Stimulated activated CD4-positive, alpha-beta T cell treated with anti-CD3 and anti-CD28 coated beads, Interleukin-12 subunit alpha, Interleukin-12 subunit beta, amount 100 ng/mL, for 48 hours (primary cell): ENCODE measurements at places on chromosomes 4 and X.

DNA sequence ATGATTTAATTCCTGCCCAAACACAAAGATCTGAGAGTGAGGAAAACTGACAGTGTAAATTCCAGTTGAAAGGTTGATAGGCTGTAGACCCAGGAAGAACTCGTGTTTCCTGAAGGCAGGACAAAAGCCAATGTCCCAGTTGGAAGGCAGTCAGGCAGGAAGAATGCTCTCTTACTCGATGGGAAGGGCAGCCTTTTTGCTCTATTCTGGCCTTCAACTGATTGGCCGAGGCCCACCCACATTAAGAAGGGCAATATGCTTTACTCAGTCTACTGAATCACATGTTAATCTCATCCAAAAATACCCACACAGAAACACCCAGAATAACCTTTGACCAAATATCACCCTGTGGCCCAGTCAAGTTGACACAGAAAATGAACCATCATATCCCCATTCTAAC is 45.3 kb upstream of the SOD3 start:
- DNase-seq: no peak

- no peak for DNase-seq
Observed at GRCh38 chr4:11480683-11481082, 52.0 kb upstream of the HS3ST1 start.

GRCh38 chr4:6308899-6309643 is 39.4 kb downstream of the WFS1 start:
- no peak for DNase-seq

DNA sequence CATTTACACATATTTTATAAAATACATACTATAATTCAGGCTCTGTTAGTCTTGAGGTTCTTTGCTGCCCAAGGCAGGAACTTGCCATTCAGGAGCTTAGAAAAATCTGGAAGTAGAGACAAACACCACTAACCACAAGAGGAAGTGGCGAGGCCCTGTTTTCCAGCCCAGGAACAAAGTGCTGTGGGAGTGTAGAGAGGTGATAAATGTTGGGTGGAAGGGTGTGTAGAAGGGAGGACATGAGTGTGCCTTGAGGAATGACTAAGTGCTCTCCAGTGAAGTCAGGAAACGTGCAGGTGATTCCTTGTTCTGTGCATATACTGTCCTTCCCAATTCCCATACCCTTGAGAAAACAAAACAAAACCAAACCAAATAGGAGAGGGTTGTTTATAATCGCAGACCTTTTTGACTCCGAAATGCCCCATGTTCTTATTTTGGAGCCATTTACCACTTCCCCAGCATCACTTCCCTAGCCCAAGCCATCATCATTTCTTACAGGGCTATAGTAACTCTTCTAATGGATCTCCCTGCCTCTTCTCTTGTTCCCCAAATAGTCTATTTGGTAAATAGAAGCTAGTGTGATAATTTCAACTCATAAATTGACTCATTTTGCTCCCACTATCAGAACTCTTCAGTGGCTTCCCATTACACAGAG is 83.2 kb downstream of the GPAT3 start:
- DNase-seq: no peak

- no peak for DNase-seq
Observed at GRCh38 chr4:184364100-184364921, 110.0 kb downstream of the IRF2 start.

- no peak for DNase-seq
Observed at GRCh38 chr4:72909461-72909860, 160.1 kb downstream of the COX18 start.

DNA sequence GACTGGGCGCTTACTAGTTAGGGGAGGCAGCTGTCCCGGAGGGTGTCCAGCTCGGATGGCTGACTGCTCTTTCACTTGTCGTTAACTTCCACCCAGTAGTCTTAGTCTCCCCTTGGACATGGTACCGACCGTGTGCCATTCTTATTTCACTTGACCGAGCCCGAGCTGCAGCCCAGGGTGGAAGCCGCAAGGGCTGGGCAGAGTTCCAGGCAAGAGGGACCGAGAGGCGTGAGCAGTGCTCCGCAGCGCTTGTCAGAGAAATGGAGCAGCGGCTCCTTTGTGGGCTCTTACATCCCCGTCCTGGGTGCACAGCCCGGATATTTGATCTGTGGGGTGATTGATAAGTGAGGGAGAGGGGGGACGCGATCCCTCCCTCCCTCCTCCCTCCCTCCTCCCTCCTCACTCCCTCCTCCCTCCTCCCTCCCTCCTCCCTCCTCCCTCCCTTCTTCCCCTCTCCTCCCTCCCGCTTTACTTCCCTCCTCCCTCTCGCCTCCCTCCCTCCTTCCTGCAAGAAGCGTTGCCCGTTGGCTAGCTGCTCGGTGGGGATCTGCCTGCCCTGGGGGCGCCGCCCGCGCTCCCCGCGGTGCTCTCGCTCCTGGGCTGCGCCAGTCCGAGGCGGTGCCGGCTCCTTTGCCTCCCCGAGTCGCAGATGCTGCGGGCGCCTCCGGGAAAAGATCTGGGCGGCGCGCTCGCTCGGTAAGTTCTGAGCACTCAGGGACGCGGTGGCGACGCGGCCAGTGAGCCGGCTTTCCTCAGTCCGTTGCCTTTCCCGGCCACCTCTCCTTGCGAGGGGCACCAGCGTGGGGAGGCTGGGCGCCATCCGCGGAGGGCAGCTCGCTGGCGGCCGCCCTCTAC is at the start of gene SLITRK2:
Gene SLITRK2, plus strand, starts transcription at position 499 of the 855 bp plus-strand sequence. CDS start 4,597 bp downstream, outside the sequence.
- DNase-seq: no peak

DNA sequence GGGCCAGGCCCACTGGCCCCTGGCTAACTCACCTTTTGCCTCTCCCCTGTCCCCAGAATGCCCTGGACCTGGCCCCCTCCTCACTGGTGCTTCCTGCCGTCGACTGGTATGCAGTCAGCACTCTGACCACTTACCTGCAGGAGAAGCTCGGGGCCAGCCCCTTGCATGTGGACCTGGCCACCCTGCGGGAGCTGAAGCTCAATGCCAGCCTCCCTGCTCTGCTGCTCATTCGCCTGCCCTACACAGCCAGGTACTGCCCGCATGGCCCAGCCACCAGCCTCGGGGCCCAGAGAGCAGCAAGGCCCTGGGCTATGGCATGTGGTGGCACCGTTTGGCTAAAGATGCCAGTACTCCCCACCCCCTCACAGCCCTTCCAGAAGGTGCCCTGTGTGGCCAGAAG is 3.7 kb downstream of the ATP6AP1 start:
- no peak for DNase-seq

DNA sequence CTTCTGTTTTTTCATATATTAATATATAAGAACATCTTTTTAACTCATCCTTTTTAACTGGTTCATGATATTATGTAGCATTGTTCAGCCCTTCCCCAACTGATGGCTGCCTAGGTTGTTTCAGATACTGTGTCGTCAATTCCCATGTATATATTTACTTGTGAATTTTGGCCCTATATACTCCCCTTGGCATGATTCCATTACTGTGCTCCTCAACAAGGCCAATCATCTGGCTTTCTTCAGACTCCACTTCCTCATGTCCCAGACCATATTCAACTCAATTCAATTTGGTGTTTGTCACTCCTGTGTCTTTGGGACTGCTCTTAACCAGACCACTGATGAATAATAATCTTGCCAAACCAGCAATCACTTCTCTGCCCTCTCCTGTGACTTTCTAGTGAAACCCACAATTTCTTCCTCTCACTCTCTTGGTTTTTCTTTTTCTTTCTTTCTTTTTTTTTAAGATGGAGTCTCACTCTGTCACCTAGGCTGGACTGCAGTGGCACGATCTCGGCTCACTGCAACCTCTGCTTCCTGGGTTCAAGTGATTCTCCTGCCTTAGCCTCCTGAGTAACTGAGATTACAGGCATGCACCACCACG is 2.7 kb upstream of the WDR45 start:
- no peak for DNase-seq

DNA sequence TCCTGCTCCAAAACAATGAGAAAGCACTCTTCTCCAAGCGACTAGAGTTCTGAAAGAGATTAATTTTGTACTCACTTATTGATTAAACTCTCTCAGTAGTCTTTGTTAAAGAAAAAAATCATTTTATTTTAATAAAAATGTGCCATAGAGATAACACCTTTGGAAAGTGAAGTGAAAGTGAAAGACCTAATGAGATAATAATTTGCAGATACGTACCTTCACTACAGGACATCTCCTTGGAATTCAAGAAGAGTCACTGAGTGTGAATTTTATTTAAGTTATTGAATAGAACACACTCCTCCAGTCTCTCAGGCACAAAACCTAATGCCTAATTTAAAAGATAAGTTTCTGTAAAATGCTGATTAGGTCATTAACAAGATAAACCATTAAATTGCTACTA is 1070.6 kb upstream of the GRID2 start:
- no peak for DNase-seq

DNA sequence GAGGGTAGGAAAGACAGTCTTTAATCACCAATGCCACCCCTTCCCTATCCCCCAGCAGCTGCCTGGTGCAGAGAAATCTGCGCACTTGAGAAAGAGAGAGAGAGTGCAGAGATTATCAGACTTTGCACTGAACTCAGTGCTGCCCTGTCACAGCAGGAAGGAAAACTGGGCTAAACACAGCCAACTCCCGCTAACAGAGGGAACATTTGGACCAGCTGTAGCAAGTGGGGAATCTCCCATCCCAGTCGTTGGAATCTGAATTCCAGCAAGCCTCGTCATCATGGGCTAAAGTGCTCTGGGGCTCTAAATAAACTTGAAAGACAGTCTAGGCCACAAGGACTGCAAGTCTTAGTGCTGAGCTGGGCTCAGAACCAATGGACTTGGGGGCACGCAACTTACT is 168.7 kb downstream of the DLG3 start:
- no peak for DNase-seq

- no peak for DNase-seq
Observed at GRCh38 chr4:154946113-154946512, 165.0 kb downstream of the RBM46 start.

DNA sequence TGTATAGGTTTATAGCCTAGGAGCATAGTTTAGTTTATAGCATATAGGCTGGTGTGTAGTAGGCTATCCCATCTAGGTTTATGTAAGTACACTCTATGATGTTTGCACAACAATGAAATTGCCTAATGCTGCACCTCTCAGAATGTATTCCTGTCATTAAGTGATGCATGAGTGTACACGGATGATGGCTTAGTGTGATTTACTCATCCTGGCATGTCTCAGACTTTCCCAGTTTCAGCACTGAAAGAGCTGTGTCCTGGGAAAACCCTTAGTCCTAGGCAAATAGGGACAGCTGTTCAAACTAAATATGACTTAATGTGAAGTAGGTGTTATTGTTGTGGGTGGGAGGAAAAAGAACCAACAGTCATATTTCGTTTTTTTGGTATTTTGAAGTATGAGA is 264.9 kb upstream of the MAGEB18 start:
- DNase-seq: no peak

- no peak for DNase-seq
Observed at GRCh38 chr4:154858166-154858565, 77.1 kb downstream of the RBM46 start.

DNA sequence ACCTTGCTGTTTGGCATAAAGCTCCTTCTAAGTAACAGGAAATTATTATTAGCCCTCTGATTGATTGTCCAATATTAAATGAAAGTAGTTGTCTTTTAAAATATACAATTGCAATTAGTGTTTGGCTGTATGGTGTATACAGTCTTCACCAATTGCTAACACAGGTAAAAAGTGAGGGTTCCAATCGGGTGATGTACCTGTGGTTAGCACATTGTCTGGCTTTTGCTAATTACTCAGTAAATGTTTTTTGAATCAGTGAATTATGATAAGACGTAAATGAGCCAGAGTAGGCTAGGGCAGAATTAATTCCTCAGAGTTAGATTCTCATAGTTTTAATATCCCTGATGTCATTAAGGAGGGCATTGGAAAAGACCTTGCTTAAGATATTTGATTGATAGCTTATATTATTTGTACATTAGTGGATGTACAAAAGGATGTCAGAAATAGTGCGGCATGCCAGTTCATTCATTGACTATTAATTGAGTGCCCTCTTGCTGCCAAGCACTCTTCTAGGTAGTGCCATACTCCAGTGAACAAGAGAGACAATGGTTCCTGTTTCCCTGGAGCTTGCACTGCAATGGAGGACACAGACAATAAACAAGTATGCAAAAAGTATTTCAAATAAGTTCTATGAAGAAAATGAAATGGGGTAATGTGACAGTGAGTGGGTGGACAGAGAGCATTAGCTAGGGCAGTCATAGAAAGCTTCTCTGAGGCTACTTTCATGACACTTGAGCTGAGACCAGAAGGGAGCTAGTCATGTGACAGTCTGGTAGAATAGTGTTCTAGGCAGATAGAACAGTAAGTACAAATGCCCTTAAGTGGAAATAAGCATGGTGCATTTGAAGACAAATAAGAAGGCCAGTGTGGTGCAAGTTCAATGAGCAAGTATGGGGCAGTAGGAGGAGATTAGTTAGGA is 205.9 kb upstream of the CASK start:
- no peak for DNase-seq

- DNase-seq: no peak
Observed at GRCh38 chr4:146776691-146777090, 138.0 kb downstream of the POU4F2 start.

DNA sequence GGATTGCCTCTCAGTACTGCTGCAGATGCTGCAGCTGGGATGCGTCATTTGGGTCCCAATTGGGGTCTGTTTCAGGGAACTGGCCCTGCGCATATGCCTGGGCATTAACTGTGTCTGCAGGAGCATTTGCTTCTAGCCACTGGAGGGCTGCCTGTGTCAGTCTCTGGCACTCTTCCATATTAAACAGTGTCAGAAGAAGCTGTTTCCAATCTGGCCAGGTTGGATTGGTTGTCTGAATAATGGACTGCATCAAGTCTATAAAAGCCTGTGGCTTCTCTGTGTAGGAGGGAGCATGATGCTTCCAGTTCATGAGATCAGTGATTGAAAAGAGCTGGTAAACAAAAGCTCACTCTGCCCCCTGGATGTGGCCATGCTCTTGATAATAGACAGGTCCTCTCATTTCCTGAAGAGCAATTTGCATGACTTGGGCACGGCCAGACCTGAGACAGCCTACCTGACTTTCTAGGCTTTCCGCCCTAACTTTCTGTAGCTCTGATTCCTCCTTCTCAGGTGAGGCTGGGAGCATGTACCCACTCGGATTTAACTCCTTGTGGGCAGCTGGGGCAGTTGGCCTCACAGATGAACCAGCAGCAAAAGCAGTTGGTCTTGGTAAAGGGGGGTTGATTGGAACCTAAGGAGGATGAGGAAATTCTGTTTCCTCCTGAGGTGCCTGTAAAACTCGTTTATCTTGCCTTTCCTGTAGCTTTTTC is 29.2 kb downstream of the SULT1E1 start:
- DNase-seq: no peak

- DNase-seq: no peak
Observed at GRCh38 chrX:69019073-69019890, 146.0 kb downstream of the PJA1 start.

DNA sequence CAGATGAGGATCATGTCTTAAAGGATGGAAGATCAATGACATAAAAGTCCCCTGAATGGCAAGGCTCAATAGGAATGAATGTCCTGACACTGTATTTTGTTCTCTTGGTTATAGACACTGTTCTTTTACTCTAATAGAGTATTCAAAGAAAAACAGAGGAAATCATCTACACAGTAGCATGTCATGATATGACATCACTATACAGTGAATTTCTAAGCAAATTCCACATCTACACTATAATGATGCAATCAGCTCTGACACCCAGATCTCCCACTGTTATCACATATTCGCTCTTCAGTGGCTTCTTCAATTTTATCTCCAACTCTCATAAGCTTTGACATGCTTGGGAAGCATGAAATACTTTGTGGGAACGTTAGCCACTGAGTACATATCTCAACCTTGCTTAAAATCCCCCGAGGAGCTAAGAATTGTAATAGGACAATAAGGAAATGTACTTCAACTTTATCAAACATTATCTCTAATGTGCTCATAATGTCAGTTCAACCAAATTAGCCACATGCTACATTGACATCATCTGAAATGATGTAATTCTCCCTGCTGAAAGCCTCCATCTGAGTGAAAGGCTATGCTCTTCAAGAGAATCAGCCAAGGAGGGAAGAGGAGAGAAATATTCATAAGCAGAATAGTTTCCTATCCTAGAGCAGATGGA is 139.6 kb upstream of the PTCHD1 start:
- DNase-seq: no peak
